GM06990 (cell line): ENCODE measurements at places on chromosomes 2 and 18.

- DNase-seq: no peak
Observed at GRCh38 chr18:28112056-28112470, 64.9 kb downstream of the CDH2 start.

GRCh38 chr2:71240794-71241193 is 13.9 kb upstream of the PAIP2B start:
- DNase-seq: no peak

DNA sequence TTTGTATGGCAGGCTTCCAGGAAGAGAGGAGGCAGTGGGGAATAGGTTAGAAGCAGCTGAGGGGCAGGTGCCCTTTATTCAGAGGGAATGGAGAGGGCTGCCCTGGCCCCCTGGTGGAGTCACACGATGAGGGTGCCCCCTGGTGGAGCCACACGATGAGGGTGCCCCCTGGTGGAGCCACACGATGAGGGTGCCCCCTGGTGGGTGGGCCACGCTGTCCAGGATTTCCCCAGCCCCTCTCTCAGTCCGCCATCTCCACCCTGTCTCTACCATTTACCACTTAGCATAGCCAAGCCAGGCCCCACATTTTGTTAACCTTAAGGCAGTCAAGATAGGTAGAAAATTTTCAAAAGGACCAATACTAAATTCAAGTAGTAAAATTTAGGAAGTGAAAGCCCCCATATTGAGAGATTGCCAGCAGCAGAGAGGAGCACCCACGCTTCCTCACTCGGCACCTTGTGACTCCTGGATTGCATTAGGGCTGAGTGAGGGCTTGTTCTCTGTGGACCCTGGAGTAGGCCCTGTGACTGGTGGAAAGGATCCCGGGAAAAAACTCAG is 10.4 kb upstream of the FAM228A start:
- DNase-seq: peak; percentile 63

DNA sequence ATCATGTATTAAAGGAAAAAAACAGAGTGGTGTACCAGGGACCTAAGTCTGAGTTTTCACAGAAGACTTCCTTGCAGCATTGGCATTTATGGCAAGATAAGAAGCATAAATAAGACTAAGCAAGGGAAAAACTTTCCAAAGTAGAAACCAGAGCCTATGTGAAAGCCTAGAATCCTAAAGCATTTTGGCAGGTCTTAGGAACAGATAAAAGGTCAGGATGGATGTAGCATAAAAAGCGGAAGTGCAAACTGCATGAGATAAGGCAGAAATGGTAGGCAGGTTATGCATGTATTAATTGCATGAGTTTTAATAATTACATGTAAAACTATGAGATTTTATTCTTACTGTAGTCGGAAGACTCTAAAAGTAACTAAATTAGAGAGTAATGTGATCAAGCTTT is 596.5 kb downstream of the SUCLG1 start:
- DNase-seq: no peak

DNA sequence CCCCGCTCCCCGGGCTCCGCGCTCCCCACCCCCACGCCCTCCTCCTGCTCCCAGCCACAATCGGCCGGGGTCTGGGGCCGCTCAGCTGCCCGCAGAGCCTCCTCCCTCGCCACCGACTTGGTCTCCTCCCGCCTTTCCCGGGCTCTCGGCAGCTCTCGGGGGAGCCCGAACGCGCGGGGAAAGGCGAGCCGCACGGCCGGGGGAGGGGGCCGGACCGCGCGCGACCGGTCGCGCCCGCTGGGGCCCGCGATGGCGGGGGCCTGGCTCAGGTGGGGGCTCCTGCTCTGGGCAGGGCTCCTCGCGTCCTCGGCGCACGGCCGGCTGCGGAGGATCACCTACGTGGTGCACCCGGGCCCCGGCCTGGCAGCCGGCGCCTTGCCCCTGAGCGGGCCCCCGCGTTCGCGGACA is 327 bp downstream of the LTBP1 start:
- peak; percentile 13 for DNase-seq

DNA sequence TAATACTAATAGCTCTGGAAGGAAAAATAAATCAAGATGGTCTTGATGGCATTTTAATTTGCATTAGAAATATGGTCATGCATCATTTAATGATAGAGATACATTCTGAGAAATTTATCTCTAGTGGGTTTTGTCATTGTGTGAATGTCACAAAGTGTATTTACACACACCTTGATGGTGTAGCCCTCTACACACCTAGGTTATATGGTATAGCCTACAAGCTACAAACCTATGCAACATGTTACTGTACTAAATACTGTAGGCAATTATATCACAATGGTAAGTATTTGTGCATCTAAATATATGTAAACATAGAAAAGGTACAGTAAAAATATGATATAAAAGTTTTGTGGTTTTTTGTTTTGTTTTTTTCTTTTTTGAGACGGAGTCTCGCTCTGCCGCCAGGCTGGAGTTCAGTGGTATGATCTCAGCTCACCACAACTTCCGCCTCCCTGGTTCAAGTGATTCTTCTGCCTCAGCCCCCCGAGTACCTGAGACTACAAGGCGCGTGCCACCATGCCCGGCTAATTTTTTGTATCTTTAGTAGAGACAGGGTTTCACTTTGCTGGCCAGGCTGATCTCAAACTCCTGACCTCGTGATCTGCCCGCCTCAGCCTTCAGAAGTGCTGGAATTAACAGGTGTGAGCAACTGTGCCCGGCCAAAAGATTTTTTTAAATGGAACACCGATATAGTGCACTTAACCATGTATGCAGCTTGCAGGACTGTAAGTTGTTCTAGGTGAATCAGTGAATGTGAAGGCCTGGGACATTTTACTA is 83.7 kb upstream of the UBXN4 start:
- DNase-seq: peak; percentile 28

- DNase-seq: no peak
Observed at GRCh38 chr2:188518381-188518780, 226.7 kb downstream of the GULP1 start.

DNA sequence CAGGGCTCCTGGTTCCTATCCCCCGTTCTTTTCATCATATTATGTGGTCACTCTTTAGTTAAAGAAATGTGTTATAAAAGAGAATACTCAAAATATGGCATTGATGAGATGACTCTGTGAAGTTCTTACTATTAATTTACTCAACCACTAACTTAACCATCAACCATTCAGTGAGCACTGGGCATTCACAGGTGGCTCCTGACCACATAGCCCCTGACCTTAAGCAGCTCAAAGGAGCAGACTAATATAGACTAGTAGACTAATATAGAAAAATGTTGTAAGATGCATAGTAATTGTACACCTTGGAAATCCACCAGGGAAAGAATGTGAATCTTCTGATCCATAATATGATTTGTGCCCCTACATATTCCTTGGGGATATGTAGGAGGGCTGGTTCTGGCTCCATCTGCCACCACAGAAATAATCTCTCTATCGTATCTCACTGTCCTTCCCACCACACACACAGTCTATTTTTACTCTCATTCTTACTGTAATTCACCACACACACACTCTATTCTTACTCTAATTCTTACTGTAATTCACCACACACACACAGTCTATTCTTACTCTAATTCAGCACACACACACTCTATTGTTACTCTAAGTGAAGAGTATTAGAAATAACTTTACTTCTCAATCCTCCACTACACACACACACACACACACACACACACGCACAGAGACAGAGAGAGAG is 188.9 kb upstream of the ITGA4 start:
- peak; percentile 4 for DNase-seq

GRCh38 chr2:3434654-3435053 is 55.2 kb downstream of the TRAPPC12 start:
- DNase-seq: no peak

DNA sequence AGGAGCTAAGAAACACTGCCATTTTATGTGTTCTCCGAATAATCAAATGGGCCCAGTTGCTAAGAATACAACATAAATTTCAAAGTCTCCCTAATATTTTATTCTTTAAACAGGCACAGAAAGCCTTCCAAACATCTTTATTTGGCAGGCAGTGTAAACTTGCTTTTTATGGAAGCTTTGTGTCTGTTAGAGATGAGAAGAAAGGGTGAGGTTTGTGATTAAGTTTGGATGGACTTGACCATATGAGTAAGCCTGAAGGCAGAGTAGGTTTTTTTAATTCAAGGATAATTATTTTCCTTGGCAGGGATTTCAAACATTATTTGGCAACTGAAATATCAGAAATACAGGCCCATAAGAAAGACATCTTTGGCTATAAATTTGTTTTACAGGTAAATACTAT is 62.9 kb downstream of the COX7A2L start:
- no peak for DNase-seq

DNA sequence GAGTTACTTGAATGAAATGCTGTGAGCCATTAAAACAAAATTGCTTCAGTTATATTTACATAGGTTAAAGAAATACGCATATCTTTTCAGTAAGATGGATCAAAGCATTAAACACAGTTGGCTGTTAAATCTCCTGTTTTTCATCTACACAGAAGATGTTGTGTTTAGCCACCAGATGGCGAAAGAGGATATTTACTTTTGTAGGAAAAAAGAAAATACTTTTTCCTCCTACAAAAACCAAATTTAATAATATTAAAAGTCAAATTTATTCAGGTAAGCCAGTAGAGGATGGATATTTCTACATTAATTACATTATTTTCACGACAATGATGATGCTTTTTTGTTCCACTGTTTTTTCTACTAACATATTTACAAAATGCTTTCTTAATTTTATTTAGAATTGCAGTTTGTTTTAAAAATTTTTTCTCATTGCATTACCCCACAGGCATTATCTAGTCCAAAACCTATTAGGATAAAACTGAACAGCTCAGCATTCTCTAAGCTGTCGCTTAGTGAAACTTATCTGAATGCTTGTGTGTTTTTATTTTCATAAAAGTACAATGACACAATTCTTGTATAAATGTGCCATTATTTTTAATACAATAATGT is 173.7 kb downstream of the ASXL3 start:
- DNase-seq: no peak
